ENCODE measurements at places on chromosomes 2 and 18.

DNA sequence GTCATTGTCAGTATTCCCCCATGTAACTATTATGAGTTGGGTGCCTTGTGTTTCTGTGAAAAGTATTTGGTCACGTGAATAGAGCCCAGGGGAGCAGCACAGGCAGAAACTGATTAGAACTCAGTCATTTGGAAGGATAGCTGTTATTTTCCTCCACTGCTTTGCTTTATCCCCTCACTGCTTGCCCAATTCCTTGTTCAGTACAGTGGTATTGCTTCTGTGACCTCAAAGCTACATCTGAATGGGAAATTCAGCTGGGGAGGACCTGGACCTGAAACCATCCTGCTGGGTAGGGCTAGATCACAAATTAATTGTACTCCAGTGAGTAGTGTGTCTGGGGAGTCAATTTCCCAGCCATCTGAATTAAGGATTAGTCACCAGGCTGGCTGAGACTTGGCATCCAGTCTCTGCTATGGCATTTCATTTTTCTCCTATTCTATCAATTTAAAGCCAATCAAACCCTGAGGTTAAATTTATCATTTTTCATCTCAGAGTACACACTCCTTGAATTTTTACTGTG, 1231.6 kb upstream of the GYPC start:
- DNase-seq = no peak

DNA sequence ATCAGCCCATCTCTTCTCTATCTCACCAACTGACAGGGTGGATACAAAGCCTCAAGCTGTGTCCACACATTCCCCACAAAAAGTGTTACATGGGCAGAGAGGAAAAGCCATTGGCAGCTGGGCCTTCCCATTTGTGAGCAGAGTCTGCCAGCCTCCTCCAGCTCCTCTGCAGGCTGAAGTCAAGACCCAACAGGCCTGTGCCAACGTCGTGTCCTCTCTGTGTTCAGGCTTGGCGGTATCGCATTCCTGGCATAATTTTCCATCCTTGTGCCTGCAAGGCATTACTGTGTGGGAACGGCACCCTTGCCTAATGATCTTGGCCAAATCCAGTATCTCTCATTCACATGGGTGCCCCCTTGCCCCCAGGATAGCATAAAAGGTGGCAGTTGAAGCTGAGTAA, 41.5 kb upstream of the APCDD1 start:
- no peak for DNase-seq

- no peak for DNase-seq
Measured at GRCh38 chr2:165448406-165448805, 21.1 kb upstream of the CSRNP3 start.

- DNase-seq = no peak
Measured at GRCh38 chr18:35436076-35436649, 59.0 kb upstream of the ZNF396 start.

DNA sequence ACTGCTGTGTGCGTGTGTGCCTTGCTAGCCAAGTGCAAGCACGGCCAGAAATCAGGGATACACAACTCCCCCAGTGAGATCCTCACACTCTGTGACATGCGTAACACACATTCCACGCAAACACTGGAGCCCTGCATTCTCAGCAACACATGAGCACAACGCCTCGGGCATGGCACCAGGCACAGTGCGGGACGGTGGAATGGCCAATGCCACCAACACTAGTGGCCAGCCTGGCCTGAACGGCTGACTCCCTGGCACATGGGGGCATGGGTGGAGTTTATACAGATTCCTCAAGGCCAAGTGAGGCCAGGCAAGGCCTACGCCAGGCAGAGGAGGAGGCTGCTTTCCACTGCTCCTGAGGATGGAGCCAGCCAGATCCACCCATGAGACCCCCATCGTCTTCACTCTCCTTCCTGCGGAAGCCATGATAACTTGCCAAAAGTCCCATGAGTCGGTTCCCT, 56.2 kb downstream of the ANKMY1 start:
- DNase-seq = no peak

- no peak for DNase-seq
Measured at GRCh38 chr2:233153146-233153798, 93.1 kb downstream of the INPP5D start.

DNA sequence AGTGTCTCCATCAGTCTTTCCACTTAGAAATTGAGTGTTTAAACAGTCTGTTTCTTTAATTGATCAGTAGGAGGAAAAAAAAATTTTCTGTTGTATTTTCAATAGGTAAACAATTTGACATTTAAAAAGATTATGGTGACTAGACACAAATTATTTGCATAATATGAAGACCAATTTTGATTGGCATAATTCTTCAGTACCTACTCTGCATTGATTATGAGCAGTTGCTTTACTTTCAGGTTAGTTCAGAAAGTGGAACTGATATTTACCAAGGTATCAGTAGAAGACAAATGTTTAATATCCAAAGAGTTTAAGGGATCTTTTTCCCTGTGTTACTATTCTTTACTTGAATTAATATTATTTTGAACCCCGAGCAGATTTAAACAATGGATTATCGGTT, 2.6 kb downstream of the ADAM23 start:
- DNase-seq = no peak

DNA sequence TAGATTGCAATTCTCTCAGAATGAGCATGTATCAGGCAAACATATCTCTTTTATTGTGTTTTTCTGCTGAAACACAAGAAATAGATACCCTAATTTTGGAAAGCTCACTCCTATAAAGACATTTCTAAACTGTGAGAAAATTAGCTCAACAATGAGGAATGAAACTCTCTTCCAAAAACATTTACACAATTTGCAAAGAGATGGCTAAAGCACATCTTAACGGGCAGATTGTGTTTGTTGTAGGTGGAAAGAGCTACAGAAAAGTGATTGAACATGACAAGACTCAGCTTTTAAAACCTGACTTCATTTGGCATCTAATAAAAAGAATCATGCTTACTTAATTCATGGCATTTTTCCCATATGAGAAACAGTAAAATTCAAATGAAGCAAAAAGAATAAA, 175.0 kb upstream of the SLC39A10 start:
- DNase-seq = no peak

DNA sequence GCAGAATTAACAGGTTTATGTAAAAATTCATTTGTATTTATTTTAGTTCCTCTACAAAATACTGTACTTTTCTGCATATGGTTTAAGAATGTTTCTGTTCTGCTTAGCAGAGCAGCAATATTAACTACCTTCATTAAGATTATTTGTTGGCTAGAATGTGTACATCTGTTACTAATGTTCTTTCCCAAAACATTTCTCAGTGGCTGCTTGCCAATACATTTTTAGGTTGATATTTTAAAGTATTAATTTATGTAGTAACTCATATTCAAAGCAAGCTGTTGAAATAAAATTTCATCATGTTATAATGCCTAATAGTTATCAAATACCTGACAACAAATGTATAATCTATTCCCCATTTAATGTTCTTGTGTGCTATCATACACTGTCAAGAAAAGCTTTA, 40.3 kb downstream of the PRKD3 start:
- DNase-seq = no peak

- DNase-seq = no peak
Measured at GRCh38 chr18:3998698-3999333, 456.3 kb downstream of the DLGAP1 start.

DNA sequence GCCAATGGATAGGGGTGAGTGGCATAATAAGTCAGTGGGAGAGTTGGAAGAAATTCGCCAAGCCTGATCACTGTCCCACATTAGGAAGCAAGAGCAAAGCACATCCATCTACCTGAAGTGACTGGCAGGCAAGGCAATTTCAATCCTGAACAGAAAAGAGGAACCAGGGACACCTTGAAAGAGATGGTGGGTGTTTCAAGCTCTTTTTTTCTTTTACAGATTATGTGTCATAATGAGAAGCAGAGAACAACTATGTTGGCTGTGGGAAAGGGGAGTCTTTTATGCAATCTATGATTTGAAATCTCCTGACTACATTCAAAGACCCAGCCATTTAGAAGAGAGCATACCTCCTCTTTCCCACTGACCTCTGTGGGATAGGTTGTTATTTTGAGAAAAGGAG, 63.5 kb downstream of the TGIF1 start:
- DNase-seq = no peak

DNA sequence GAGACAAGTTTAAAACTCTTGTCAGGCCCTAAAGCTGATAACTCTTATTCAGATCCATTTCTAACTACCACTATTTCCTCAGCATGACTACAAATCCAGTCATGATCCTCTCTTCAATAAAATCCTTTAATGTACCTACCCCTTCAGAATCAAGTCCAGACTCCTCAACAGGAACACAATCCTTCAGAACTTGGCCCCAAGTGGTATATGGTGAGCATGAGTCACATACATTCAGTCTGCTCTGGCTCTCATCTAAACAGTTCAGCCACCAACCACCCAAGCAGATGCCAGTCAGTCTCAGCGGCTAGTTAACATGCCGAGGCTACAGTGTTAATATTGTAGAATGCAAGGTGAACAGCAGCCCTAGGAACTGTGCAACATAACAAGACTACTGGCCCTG, 9.7 kb downstream of the LMAN2L start:
- no peak for DNase-seq

- DNase-seq = no peak
Measured at GRCh38 chr2:38824906-38825305, 46.9 kb downstream of the GEMIN6 start.

- DNase-seq = no peak
Measured at GRCh38 chr2:64386676-64387075, 67.3 kb upstream of the LGALSL start.

- DNase-seq = no peak
Measured at GRCh38 chr18:70258243-70258642, 30.6 kb upstream of the SOCS6 start.

DNA sequence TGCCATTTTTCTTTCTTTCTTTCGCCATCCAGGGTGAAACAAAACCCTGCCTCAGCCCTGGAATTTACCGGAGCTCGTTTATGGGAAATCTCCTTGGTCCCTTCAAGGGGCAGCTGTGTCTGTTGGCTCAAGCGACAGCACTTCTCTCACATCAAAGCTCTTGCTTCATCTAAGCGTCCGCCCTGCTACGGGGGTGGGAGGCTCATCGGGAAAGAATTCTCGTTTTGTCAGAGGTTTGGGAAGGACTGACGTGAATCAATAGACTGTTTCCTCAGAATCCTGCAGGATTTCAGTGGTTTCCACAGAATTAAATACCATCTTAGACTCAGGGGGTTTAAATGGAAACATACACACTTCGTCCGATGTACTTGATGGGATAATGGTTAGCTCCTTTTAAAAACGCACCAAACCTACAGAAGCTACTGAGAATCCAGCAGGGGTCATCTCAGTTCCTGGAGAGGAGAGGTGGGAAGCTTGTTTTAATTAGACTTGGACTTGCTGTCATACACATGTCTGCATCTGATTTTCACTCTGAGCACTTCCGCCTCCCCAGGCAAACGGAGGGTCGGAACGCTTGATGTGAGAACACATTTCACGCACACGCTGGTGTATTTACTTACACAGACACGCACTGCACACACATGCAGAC, 91.6 kb downstream of the ASB1 start:
- DNase-seq = no peak

- no peak for DNase-seq
Measured at GRCh38 chr2:20781656-20782265, 41.1 kb downstream of the LDAH start.

GRCh38 chr2:235043762-235044500, 92.1 kb downstream of the SH3BP4 start:
- DNase-seq = no peak

GRCh38 chr18:54117853-54118773, 106.4 kb downstream of the MBD2 start:
- no peak for DNase-seq

DNA sequence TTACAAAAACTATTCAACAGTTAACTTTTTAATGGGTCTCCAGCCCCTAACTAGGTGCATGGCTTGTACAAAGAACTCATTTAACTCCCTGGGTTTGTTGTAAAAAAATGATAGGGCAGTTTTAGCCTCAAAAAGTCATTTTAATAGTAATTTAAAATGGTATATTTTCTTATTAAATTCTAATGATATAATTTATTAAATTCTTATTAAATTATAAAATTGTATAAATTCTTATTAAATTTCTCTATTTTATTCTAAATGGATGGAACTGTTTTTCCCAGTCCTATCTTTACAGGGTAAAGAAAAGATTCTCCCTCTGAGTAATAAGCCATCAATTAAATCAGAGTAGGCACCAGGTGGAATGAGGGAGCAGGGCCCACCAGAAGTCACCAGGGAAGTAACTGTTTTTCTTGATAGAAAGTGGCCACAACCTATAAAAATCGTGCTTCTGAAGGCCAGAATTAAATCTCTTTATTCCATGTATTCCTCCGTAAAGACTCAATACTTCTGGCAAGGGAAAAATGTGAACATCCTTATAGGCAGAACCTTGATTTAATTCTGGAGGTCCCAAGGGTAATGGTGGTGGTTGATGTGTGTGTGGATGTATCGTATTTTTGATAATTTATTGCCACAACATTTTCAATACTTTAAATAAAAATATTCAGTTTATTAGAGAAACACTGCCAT, 814 bp downstream of the FKBP7 start:
- DNase-seq = no peak

GRCh38 chr2:152028182-152028862, 70.5 kb downstream of the CACNB4 start:
- no peak for DNase-seq

- DNase-seq = no peak
Measured at GRCh38 chr2:228649447-228649846, 468.0 kb upstream of the SPHKAP start.

DNA sequence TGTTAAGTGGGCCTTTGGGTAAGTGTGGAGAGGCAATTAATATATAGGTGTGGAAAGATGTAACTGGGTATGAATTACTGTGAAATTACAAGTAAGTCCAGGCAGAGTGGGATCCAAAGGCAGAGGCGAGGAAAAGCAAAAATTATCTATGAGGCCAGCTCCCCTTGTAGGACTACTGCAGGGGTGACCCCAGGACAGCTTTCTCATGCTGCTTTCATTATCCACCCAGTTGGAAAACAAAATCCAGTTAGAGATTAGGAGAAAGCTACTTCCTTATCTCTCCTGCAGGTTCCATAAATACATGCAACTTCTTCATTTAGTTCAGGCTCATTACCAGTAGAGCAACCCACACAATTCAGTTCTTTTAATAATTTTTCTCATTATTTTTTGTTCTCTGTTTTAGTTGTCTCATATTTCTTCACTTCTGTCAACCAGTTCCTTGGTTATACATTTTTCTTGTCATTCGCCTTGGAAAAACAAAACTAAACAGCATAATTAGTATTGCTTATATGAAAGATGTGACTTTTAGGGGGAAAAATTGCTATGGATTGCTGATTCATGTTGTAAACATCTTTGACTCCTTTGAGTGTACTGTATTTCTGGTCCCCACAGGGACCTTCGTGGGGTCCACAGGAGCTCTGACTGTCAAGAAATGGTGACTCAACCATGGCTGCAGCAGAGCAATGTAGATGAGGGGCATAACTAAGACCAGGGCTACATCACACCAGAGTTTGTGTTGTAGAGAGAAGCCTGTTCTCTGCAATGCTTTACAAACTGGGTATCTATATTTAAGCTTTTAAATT, 110.4 kb upstream of the PARD3B start:
- DNase-seq = no peak

DNA sequence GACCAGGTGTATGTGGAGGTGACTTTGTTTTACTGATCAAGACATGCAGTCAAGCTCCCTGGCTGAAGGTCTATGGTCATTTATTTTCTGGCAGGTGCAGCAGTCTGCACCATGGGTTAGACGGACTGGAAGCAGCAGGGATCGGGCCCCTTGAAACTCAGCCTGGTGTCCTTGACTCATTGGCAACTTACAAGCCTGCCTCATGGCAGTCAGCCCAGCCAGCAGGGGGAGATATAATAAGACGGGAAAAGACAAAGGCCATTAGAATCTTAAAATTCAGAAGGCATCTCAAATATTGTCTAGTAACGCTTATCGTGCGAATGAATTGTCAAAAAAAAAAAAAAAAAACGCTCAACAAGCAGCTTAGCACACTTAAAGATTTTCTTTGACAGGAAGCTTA, 308.2 kb downstream of the EN1 start:
- no peak for DNase-seq

All from cortex of kidney (tissue), 1 donor.